ENCODE measurements at places on chromosomes 2 and 18. TPM values are rescaled to one million over a fixed set of nuclear protein-coding genes. Genes with fewer than 3 reads are reported as not detected.

- no peak for DNase-seq
Measured at GRCh38 chr2:98907966-98908905, 27.8 kb downstream of the CRACDL start.

- no peak for DNase-seq
Measured at GRCh38 chr18:56565046-56565445, 73.3 kb downstream of the TXNL1 start.

GRCh38 chr2:128275498-128276045, 43.1 kb downstream of the HS6ST1 start:
- DNase-seq, result no peak

- no peak for DNase-seq
Measured at GRCh38 chr2:150133623-150134022, 353.8 kb downstream of the RND3 start.

GRCh38 chr2:150063931-150064548, 423.4 kb downstream of the RND3 start:
- DNase-seq, result no peak

DNA sequence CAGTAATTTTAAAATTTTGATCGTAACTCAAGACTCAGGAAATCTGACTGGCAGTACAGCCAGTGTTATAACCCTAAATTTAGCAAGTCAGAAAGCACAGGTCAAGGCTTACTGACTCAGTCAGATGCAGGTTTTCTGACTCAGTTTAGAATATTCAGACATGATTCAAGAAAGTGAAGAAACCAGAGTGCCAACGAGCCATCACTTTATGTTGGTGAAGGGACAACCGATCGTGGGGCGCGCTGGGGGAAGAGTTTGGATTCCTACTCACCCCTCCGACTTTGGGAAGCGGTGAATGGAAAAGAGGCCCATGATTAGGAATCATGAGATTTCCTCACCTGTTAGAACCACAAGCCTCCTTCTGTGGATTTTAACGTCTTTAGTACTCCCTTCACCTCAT, 998 bp downstream of the RNF149 start:
- DNase-seq, result no peak

GRCh38 chr2:10003206-10004125, 39.9 kb upstream of the KLF11 start:
- DNase-seq, result no peak

DNA sequence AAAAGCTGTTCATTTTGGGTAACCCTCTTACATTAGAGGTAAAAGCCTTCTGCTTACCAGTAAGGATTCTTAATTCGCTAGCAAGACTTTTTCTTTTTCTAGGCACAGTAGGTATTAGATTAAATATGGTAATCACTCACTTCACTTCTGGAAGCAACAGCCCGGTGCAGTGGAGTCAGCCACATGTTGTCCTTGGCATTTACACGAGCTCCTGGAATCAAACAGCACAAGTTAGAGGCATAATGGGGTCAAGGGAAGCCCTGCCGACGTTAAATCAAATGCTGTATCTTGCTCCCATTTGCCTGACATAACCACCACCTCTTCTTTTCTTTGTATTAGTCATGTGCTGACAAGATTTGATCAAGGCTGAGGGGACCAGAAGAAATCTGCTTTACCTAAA, 174.1 kb downstream of the ANKRD44 start:
- no peak for DNase-seq

DNA sequence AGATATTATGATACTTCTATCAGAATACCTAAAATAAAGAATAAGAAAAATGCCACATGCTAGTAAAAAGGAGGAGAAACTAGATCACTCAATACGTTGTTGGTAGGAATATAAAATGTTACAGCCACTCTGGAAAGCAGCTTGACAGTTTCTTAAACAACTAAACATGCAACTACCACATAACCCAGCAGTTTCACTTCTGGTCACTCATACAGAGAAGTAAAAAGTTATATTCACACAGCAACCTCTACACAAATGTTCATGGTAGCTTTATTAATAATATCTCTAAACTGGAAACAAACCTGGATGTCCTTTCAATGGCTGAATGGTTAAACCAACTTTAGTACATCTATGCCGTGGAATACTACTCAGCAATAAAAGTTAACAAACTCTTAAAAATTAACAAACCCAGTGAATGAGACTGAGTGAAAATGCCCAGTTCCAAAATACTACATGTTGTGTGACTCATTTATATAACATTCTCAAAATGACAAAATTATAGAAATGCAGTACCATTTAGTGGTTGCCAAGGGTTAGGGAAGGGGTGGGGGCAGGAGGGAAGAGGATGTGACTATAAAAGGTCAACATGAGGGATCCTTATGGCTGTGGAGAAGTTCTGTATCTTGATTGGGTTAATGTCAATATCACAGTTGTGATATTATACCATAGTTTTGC, 124.1 kb downstream of the MMADHC start:
- no peak for DNase-seq

- DNase-seq, result no peak
Measured at GRCh38 chr2:162677476-162677875, 161.1 kb downstream of the KCNH7 start.

DNA sequence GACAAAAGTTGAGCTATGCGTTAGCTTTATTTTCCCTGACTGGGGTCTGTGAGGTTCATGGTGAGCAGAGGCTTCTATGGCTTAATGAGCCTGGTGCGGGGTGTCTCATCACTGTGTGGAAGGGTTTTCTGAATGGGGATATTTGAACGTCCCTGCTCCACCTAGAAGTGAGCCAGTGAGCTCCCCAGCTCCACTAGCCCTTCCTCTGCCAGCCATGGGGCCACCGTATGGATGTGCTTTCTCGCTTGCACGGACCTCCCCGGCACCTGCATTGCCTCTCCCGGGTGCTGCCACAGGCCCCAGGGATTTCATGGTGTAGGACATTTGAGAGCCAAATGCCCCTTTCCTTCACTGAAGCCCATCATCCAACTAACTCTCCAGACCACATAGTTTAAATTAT, 37.8 kb downstream of the CYP26B1 start:
- no peak for DNase-seq

DNA sequence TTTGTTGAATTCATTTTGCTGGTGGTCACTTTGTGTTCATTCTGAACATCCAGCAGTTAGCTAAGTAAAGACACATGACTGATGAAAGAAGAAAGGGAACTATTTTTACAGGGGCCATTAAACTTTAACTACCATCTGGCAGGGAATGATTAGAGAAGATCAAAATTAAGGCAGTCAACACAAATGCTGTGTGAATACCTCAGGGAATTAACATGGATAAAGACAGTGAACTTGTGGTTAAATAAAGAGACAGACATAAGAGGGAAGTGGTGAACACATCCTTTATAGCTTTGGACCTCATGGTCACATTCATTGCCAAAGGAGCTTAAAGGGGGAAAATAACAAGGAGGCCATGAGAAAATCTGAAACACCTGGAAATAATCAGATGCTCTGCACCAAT, 52.6 kb upstream of the ATP5MC3 start:
- DNase-seq, result no peak

DNA sequence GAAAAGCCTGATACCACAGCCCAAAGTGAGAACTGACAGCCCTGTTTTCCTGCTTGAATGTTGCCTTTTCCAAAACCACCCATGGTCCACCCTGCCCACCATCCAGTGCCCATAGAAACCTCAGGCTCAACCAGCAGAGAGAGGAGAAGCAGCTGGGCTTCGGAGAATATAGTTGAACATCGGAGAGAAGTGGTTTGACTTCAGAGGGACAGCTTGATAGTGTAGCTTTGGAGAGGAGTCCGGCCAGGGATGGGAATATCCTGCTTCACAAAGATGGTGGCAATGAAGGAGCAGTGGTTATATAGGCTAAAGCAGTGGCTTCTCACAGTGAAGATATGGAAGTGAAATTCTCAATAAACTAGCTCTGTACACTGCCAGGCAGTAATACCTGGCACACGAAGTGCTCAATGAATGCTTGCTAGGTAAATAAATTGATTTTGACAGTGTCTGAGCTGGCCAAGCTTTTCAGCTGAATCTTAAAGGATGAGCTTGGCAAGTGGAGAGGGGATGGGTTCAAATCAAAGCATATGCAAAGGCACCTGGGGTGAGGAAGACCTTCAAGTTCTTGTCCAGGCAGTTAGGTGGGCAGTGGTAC, 21.2 kb downstream of the AFF3 start:
- no peak for DNase-seq

- no peak for DNase-seq
Measured at GRCh38 chr2:174024524-174025270, 59.5 kb upstream of the SP3 start.

DNA sequence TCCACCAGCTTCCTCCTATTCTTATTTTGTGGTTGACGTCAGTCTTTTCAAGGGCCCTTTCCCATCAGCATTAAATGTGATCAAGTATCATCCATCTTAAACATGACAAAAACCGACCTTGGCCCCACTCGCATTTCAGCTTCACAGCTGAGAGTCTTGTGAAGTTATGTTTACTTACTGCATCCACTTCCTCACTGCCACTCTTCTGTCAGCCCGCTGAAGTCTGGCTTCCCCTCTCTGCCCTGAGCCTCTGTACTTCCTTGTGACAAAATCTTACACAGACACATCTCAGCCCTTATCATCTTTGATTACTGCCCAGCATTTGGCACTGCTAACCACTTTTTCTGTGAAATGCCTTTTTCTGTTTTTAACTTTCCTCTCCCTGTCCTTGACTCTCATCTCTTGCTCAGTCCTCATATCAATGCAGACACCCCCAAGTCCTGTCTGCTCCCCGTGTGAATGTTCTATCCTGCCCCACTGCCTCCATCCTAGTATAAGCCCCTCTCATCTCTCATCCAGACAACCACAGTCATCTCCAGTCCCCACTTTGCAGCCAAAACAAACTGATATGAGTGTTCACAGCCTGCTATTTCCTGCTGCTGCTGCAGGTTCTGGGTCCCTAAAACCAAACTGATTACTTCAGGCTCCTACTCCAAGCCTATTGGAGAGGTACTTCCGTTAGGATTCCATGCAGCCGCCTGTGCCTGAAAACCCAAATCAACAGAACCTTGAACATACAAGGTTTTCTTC, 31.4 kb downstream of the FOSL2 start:
- DNase-seq, result no peak

- no peak for DNase-seq
Measured at GRCh38 chr2:8549942-8550341, 131.9 kb upstream of the ID2 start.

- no peak for DNase-seq
Measured at GRCh38 chr18:48982266-48982665, 31.5 kb upstream of the SMAD7 start.

DNA sequence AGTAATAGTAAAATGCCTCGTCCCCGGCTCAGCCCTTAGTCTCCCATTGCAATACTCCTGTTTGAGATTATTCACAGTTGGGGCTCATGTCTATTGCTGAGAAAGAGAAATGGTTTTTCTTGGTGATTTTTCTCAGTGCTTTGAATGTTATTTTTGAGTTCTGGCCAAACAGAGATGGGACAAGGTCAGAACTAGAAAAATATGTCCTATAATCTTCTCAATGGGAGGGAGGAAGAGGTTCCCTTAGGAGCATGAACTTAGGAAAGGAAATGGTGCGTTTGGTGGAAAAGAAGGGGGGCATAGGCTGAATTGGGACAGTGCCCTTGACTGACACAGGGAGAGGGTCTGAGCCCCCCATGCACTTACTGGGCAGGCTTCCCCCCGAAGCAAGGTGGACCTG, 133.8 kb downstream of the AGAP1 start:
- DNase-seq, result no peak

GRCh38 chr2:227813562-227814353, at the start of gene CCL20:
Gene CCL20 (plus strand): TSS chr2:227813842. CDS start chr2:227813912, 70 bp downstream.
- DNase-seq, result no peak

GRCh38 chr2:4272261-4272858, 569.0 kb downstream of the DCDC2C start:
- DNase-seq, result no peak

- DNase-seq, result no peak
Measured at GRCh38 chr2:209917154-209917771, 85.2 kb upstream of the RPE start.

DNA sequence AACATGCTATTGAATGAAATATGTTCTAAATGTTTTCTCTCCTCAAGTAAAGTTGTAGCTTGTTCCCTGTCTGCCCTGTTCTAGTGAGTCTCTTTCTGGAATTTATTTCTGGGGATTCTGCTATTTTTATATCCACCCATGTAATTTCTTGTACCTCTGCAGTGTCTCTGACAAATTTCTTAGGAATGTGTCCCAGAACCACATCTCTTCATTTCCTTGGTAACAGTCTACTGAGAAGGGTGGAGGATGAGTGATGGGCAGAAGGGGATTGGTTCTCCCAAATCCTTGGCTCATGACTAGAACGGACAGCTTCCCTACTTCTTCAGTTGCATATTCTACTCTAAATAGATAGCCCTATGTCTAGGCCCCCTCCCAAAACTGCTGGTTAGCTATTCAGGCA, 490.6 kb upstream of the LINC00305 start:
- DNase-seq, result no peak

DNA sequence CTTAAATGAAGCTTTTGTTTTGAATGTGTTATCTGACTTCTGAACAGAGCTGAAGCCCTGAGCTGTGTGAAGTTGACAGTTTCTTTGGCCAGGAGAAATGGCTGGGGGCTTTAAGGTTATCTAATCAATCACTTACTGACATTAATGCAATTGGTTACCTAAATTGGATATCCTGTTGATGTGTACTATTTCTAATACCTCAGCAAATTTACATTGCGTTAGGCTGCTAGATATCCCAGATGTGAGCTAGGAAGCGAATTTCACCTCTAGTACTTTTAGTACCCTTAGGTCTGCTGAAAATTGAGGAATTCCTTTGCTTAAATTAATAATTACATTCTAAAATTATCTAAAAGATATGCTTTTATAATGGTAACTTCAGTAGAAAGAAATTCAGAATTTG, 102.0 kb downstream of the LCLAT1 start:
- no peak for DNase-seq

The EVX2 gene
- not detected for polyA plus RNA-seq

The ZEB2 gene
- polyA plus RNA-seq, result 41.7 TPM

The ALPI gene
- polyA plus RNA-seq, result not detected

The ELOA2 gene
- polyA plus RNA-seq, result not detected

The TDRD15 gene
- not detected for polyA plus RNA-seq

The LIPT1 gene
- 7.3 TPM for polyA plus RNA-seq

The HOXD8 gene
- polyA plus RNA-seq, result not detected

The COL5A2 gene
- polyA plus RNA-seq, result 269 TPM

The NR4A2 gene
- polyA plus RNA-seq, result 1.0 TPM

The STARD6 gene
- polyA plus RNA-seq, result not detected

The GAREM1 gene
- polyA plus RNA-seq, result 3.4 TPM

The BMP10 gene
- polyA plus RNA-seq, result not detected

The MARCHF4 gene
- polyA plus RNA-seq, result 3.8 TPM

The SPTBN1 gene
- polyA plus RNA-seq, result 56.6 TPM

The KCNS3 gene
- polyA plus RNA-seq, result 0.46 TPM

Measured in AG04450 (cell line).